ENCODE measurements at places on chromosomes 16 and 17.
A peak's percentile ranks its signal among the peaks of the same experiment; 100 is the strongest.

- DNase-seq: peak; percentile 85
Measured at GRCh38 chr17:21252796-21253645, at the start of gene NATD1. NATD1 (minus strand) TSS chr17:21253410; CDS start chr17:21253264, 146 bp downstream.

GRCh38 chr17:17179371-17179827 lies 26.7 kb downstream of the PLD6 start:
- DNase-seq: peak; percentile 26

GRCh38 chr16:51407199-51407598 lies 256.1 kb upstream of the SALL1 start:
- no peak for DNase-seq

DNA sequence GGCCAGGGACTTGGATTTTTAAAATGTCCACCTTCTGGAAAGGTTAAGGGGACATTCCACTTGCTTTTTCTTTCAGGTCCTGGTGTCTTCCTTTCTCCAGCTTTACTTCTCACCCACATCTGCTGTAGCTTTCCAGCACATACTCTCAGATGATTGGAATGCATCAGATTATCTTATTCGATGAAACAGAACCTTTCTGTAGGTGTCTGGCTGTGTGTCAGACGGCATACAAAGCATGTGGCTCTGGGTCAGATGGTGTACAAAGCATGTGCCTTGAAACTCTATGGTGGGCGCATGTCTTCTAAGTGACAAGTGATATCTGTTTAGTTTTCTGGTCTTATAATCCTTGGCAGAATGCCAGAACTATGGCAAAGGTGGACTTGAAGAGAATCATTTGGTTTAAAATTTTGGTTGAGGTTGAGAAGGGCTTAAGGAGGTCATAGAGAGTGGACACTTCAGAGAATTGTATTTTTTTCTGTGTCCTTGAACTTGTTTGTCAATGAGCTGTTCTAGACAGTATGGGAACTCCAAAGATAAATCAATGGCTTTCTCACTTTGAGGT lies 125.3 kb downstream of the FTO start:
- DNase-seq: peak; percentile 67

- DNase-seq: peak; percentile 100
Measured at GRCh38 chr17:76716146-76716838, 5.5 kb upstream of the MXRA7 start.

- no peak for DNase-seq
Measured at GRCh38 chr16:14522671-14523070, 107.4 kb downstream of the PARN start.

DNA sequence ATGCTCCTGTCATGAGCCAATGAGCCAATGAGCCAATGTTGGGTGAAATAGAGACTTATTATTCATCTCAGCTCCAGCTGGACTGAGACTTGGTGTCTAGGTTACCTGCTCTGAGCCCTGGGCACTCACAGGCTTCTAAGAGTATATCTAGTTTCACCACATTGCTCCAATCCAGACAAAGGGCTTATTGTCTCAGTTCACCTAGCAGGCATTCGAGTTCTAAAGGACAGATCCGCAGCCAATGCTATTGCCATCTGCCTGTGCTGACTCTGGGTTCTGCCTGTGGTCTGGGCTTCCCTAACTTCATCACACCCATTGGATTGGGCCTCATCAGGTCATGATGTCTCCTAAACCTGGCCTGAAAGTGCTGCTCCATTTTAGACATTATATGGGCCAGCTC lies 66.1 kb upstream of the HS3ST4 start:
- no peak for DNase-seq

DNA sequence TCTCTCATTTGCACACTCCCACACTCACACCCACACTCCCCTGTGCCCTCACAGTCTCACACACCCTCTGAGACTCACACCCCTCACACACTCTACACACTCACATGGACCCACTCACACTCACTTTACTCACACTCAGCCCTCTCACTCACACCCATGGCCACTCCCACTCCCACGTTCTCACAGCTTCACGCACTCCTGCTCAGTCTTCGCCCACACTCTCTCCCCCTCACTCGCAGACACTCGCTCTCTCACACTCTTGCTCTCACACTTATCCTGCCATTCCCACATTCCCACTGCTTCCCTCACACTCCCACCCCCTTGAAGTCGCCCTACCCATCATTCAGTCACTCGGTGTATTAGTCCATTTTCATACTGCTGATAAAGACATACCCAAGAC lies 47.9 kb downstream of the CCDC182 start:
- no peak for DNase-seq

DNA sequence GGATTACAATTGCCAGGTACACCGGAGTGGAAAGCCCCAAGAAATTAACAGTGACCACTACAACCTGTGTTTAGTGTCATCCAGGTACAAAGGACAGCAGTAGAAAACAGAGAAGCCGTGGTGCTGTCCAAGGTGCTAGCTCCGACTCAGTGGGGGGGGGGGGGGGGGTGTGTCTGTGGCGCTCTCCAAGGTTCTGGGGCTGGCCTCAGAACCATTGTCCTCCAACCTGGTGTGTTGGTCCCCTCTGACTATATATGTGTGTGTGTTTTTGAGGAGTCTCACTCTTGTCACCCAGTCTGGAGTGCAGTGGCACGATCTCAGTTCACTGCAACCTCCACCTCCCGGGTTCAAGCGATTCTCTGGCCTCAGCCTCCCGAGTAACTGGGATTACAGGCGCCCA lies 5.8 kb upstream of the ZNF23 start:
- peak; percentile 22 for DNase-seq

DNA sequence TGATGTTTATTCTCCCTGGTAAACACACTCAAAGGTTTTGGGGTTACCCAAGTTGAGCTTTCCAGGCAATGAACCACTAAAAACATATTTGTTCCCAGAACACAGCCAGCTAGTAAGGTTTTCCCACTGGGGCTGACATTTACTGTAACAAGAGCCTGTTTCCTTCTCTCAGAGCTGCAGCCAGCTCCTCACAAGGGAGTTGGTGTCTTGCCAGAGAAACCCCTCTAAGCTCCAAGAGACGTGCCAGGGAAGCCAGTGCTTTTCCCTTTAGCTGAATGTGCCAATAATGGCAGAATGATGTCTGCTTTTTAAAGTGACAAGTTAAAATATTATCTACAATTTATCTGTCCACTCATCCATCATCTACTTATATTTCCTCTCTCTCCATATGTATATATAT lies 170.8 kb upstream of the RBFOX1 start:
- DNase-seq: no peak
